NCI-H187 treated with DMSO at 0.1 percent for 48 hours (cell line): ENCODE measurements at places on chromosomes 5 and 9.

DNA sequence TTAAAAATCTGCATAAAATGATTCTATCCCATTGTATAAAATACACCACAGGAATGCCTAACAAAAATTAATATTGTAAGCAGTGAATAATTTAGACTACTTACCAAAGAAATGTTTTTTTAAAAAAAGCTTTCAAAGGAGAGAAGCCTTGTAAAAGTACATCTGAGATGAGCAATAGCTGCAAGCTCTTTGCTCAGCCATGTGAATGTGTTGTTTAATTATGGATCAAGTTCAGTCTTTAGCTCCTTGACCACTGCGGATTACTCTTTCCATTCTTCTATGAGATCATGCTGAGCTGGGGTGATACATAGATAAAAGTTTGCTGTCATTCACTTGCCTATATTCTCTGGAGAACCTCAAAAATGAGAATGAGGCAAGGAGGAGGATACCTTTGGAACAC is 782.4 kb upstream of the ZNF608 start:
- no peak for DNase-seq

GRCh38 chr5:79566896-79567295 is 45.3 kb upstream of the TENT2 start:
- no peak for DNase-seq

- DNase-seq, result no peak
These were observed 202.8 kb upstream of the TAS2R1 start for GRCh38 chr5:9832921-9833320.

- DNase-seq, result no peak
These were observed 535 bp downstream of the JMY start for GRCh38 chr5:79236362-79236969.

DNA sequence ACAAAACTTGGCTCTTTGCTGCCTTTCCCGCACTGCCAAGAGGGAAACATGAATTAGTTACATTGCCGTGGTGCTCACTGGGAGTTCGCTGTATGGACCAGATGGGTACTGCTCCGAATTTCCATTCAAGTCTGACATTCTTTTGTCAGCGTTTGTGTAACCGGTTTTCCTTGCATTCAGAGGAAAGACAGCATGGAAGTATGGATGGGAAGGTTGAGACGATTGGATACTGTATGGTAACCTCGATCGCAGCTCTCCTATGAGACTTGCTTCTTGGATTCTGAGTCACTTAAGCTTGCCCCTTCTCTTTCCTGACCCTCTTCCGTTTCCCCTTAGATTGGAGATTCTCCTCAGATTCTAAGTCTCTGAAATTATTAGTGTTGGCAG is 625 bp upstream of the UBLCP1 start:
- DNase-seq, result no peak

DNA sequence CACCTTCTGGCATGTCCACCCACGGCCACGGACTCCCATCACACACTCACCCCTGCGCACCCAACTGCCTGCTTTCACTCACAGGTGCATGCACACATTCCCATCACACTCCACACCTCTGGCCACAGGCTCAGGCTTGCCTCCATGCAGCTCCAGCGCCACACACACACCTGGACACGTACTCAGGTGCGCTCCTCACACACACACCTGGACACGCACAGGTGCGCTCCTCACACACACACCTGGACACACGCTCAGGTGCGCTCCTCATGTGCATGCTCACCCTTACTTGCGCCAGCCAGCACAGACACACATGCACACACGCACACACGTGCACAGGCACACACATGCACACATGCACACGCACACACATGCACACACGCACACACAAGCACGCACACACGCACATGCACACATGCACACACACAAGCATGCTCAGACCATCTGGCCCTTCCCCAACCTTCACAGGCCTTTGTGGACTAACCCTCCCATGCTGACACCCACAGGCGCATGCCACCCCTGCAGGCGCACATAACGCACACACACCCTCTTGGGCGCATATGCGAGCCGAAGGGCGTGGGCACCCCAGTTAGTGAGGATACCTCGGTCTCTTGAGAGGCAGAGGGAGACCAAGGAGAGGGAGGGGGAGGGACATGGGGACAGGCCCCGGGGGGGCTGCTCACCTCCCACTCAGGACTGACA is 8.3 kb downstream of the GRIN1 start:
- no peak for DNase-seq

DNA sequence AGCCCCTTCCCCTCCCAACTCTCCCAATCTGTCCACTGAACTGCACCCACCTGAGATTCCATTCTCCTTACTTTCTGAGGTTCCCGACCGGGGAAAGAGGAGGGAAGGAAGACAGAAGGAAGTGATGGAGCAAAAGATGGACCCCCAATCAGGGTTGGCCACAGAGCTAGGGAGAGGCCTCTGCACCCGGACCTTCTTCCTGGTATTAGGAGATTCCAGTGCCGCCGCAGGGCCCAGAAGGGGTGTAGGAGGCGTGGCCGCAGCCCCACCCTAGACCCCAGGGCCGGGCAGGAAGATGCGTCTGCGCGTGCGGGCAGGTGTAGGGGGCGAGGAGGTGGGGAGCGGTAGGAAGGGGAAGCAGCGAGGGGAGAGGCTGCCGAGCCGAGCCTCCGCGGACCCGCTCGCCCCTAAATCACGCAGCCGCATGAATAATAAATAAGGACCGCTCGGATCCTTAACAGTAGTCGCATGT is 104.2 kb upstream of the MVB12B start:
- DNase-seq, result no peak

- DNase-seq, result no peak
These were observed 1.5 kb downstream of the ST6GALNAC4 start for GRCh38 chr9:127915325-127915752.

DNA sequence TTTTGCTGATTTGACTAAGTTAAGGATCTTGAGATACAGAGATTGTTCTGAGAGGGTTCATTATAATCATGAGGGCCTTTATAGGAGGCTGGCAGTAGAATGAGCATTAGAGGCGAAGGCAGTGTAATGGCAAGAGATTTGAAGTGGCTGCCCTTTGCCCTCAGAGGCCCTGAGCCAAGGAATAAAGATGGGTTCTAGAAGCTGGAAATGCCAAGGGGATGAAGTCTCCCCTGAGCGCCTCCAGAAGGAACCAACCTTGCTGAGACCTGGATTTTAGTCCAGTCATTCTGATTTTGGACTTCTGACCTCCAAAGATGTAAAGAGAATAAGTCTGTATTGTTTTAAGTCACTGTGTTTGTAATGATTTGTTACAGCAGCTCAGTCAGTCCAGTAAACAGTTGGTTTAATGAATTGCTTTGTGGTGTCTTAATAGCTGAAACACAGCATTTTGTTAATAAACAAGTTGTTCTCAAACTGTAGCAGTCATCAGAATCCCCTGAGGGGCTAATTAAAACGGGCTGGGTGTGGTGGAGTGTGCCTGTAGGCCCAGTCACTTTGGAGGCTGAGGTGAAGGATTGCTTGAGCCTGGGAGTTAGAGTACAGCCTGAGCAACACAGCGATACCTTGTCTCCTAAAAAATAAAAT is 23.2 kb downstream of the GLRX start:
- no peak for DNase-seq

DNA sequence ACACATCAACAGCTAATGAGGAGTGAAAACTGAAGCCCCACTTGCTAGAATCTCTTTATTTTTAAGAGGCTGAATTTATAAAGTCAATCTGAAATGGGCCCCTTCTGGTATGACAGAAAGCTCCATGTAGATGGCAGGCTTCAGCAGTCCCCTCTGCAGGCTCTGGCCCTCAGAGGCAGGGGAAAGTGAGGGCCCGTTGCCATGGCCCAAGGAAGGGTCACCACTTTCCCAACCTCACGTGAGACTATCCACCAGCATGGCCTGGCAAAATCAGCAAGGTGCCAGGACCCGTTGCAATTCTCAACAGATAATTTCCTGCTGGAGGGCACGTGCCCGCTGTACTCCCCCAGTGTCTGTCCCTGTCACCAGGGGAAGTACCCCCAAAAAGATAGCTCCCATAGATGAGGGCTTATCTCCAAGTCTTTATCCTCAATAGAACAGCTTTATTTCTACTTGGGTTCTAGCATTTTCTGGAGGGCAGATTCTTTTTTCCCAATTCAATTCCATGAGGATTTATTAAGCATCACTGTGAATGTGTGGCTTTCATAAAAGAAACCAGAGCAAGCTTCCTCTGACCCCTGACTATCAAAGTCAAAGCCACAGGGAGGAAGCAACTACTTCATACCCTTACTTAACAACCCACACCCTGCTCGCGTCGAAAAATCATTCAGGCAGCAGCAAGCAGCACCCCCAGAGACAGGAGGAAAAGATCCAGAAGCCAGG is 85.4 kb upstream of the FSTL4 start:
- DNase-seq, result no peak

GRCh38 chr9:33375841-33376321 is 26.5 kb downstream of the AQP7 start:
- DNase-seq, result no peak

DNA sequence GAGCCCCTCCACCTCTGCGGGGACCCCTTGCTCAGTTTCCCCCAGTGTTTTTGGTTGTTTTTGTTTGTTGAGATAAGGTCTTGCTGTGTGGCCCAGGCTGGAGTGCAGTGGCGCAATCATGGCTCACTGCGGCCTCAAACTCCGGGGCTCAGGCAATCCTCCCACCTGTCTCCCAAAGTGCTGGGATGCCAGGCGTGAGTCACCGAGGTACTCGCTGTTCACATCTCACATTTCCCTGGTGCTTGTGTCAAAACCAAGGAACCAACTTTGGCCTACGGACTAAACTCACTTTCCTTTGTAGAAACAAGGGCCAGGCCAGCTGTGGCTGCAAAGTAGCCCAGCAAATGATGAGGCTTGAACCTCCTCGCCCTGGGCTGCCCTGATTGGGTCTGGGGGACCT is 9.7 kb upstream of the AJM1 start:
- no peak for DNase-seq
